ENCODE measurements at places on chromosomes 3 and 15.

DNA sequence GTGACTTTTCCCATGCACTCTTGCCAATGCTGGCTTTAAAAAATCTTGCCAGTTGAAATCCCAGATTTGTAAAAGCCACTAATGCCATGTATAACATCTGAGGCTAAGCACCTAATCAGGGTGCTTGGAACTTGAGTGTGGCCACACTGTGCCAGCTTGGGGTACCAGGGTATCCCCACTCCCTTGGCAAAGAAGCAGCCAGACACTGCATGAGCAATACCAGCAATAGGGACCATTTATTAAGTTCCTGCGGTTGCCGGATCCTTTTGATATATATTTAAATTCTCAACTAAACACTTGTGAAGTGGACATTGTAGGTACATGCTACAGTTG is 2.2 kb upstream of the RHCG start:
- DNase-seq: no peak

- DNase-seq: no peak
Measured at GRCh38 chr3:51836606-51837005, 24.8 kb upstream of the IQCF2 start.

DNA sequence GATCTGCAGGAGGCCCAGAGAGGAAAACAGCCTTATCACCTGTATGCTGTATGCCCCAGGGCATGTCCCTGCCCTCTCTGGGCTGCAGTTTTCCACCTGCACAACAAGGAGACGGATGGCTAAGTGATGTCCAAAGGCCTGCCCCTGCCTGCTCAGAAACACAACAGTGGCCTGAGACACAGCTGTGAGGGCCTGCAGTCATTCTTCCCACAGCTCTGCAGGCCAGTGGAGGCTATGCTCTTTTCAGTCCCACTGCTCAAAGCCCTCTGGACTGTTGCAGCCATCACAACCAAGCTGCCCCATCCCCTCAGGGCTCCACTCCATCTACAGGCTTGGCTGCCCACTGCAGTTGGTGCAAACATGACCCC is 5.2 kb upstream of the TBC1D2B start:
- no peak for DNase-seq

DNA sequence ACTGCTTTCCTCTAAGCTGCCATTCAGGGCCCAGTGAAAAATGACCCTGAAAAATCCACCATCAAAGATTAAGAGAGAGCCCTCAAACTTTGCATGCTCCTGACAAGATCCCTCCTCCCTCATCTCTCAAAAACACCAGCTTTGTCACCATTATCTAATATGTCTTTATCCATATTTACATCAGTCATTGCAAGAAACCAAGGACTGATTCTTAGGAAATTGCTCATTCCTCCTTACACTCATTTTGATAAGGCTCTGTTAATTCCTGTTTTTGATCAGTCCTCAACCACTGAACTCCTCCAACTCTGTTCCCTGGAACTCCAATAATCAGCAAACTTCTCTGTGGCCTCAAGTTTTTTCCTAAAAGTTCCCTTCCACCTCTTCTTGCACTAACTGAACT is 51.8 kb downstream of the CD200 start:
- DNase-seq: no peak

DNA sequence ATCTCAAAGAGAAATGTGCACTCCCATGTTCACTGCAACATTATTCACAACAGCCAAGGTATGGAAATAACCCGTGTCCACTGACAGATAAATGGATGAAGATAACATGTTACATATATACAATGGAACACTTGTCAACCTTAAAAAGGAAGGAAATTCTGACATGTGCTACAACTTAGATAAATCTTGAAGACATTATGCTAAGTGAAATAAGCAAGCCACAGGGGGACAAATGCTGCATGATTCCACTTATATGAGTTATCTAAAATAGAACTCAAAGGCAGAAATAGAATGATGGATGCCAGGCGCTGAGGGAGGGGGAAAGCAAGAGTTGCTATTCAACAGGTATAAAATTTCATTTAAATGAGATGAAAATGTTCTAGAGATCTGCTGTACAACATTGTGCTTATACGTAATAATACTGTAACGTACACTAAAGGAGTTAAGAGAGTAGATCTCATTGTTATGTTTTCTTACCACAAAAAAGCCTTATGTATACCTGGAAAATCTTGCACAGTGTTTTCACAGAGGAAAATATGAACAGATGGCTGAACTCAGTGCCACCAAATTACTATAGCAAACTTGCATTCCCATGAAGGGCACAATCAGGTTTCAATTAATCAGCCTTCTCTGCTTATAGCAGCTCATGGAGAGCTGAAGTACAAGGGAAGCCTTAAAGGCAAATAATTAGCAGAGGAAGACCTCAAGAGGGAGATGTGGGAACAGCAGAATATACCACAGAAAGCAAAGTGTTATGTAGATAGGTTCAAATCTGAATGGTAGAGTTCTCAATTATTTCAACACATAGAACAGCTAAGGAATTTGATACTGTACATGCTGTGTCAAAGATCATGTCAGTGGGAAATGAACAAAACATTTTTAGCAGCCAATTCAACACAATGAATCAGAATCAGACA is 8.1 kb upstream of the VPS39 start:
- no peak for DNase-seq

DNA sequence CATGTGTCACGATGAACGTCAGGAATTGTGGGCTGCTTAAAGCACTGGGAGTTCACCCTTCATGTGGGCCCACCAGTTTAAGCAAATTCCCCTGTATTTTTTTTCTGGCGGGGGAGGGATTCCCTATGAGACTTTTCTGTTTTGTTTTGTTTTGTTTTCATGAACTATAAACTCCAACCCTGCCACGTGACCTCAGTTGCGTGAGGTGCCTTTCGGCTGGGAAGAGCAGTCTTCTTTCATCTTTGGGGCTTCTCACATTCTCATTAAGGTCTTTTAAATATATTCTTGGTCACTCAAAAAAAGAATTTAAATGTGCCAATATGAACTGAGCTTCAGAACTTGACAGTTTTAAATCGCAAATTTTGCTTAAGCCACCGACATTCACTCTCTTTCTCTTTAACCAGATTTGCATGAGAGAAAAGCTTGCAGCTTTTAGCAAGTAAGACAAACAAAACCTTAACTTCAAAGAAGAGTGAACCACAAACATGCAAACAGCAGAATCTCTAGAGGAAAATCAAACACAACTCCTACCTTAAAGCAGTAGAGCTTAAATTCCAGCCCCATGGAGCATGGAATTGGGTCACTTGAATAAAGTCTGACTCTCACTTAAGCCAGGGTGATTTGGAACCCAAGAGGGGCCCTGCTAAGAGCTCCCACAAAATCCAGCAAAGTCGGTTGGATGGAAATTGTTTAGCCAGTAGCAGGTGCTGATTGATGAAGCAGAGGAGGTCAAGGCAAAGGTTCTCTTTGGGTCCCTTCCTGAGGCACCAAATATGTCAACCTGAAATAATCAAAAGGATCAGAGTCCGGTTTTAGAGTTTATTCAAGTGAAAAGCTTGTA is 699.8 kb upstream of the GBE1 start:
- no peak for DNase-seq

GRCh38 chr3:66228707-66229106 is 7.9 kb downstream of the SLC25A26 start:
- no peak for DNase-seq

- no peak for DNase-seq
Measured at GRCh38 chr3:123637841-123638240, 53.0 kb upstream of the HACD2 start.

DNA sequence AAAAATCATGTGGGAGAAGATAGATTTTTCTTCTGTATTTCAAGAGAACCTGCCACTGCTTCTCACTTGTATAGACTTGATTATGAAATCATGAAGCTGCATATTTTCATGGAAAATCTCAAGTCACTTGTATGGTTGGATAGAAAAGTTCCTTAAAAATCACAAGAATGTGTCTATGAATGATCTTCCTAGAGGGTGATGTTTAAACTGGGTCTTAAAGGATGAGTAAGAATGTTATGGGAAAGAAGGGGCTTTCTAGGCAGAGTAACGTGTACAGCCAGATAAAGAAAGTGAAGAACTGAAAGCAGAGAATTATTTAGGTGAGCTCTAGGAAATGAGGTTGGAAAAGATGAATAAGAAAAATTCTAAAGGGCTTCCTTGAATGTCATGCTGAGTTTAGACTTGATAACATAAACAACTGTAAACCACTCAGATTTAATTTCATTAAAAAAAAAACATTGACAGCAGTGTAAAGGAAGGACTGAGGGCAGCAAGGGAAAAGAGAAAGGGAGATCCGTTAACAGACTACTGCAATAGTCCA is 5.0 kb downstream of the CD47 start:
- no peak for DNase-seq

- no peak for DNase-seq
Measured at GRCh38 chr3:40593351-40593750, 68.6 kb downstream of the ZNF621 start.

DNA sequence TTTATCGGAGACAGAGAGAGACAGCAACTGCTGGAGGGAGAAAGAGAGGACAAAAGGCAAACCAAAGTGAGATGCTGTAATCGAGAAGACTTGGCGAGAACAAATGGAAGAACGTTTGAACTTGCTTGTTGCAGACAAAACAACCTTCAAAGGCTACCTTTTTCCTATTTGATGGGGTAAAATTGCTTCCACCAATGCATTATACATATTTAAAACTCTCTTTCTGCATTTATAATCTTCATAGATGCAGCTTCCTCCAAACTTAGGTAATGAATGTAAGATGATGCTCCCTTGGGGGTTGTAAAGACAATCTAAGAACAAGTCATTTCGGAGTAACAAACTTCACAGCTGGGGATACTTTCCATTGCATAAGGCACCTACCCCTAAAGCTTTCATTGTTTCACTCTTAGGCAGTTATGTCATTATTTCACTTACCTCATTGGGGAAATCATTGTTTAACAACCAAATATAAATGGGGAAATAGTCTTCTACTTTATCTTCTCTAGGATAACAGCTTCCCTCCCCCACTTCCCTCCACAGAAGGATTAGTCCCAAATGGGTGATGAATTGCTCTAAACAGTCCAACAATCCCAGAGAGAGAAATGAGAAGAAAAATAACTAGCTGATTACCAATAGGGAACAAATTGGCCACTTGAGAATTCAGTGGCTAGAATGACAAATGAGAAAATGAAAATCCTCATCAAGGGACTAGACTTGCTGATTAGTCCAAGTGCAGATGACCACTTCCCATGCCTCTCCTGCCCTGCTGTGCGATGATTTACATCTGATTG is 269.8 kb upstream of the ADAMTS9 start:
- no peak for DNase-seq

- no peak for DNase-seq
Measured at GRCh38 chr3:124336067-124336656, 344.2 kb upstream of the ROPN1 start.

- DNase-seq: no peak
Measured at GRCh38 chr3:143885780-143886427, 37.6 kb upstream of the SLC9A9 start.

DNA sequence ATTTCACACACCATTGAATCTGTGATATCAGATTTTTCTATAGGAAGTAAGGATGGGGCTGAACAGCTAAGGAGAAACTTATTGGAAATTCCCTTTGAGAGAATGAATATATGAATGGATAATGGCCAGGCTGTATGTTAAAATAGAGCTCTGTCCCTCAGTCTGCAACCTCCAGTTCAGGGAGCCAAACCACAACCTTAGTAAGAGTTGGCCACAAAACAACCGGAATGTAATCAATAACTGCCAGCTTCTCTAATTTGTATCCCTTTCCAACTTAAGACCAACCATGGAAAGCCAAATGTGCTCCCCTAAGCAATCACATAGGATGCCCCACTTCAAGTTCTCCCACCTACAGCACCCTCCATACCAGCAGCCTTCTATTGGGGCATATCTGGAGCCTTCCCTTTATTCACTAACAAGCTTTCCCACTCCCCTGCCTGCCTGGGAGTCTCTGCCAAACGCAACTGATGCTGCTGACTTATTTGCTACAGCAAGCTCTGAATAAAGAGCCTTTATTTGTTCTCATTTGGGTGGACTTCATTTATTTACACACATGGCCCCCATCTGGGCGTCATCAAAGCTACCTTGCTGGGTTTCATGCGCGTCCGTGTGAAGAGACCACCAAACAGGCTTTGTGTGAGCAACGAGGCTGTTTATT is 75.4 kb upstream of the LARS2 start:
- no peak for DNase-seq

DNA sequence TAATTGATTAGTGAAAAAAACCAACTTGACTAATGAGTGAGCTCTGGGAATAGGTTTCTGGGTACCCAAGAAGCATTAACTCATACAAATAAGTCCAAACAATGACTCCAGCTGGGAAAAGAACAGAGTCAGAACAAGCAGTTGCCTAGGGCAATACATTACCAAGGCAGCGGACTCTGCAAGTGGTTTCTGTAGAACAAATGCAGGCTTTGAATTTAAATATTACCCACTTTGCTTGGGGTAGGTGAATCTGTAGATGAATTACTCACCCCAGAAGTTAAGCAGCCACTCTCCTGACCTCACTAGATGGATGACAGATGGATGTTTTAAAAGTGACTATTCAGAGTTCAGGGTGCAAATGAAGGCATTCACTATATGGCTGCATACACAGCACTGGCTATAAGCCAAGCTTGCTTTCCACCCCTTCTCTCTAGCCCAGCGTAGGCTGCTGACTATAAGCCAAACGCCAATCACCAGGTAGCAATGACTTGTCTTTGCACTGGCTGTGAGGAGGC is 73.1 kb upstream of the BHLHE40 start:
- no peak for DNase-seq

GRCh38 chr3:100634493-100635272 is 25.3 kb downstream of the ADGRG7 start:
- no peak for DNase-seq

GRCh38 chr3:181872887-181873286 is 161.2 kb downstream of the SOX2 start:
- DNase-seq: no peak

DNA sequence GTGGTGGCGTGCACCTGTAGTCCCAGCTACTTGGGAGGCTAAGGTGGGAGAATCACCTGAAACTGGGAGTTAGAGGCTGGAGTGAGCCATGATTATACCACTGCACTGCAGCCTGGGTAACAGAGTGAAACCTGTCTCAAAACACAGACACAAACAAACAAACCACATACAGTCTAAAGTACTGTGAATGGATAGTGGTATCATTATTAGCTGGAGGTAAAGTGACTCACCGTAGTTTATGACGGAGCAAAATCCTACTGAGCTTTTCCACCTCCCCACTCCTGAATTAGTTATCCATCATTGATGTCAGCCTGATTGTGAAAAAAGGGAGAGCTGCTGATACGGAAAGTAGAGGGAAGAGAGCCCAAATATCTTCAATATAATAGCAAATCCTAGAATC is 3.2 kb upstream of the CNOT10 start:
- DNase-seq: no peak

GRCh38 chr15:67515557-67515956 is 5.4 kb upstream of the C15orf61 start:
- DNase-seq: no peak

GRCh38 chr3:14920536-14920935 is 26.8 kb upstream of the NR2C2 start:
- no peak for DNase-seq
